GM12878 (cell line): ENCODE measurements at places on chromosomes 11 and 22.

- H3K36me3 ChIP-seq, result peaks cover 8% of the 10 kb centered on the region
- no peak overlapping the region for H3K27ac ChIP-seq
- no peaks in the 10 kb centered on the region for H3K27me3 ChIP-seq
- DNase-seq, result no peak
- H3K4me3 ChIP-seq, result no peak overlapping the region
Measured at GRCh38 chr22:42608823-42609361, 5.8 kb downstream of the POLDIP3 start.

GRCh38 chr11:86011175-86011574, 57.7 kb downstream of the PICALM start:
- peaks cover 13% of the 10 kb centered on the region for H3K36me3 ChIP-seq
- DNase-seq, result no peak
- no peaks in the 10 kb centered on the region for H3K4me1 ChIP-seq
- H3K4me3 ChIP-seq, result no peak overlapping the region
- H3K27ac ChIP-seq, result no peak overlapping the region

DNA sequence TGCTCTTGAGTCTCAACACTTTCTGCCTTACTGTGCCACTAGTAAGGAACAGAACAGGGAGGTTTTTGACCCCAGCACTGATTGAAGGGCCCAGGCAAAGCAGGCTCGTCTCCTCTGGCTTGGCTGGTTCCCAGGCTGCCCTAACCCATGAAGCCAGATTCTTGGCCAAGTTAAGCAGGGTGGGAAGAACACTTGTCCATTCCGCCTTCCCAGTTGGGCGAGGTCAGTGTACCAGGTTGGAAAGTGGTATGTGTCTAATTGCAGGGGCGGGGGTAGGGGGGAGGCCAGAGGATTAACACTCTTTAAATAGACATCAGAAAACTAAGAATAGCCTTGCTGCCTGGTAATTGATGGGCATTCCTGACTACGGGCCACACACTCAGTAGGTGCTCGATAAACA, 14.4 kb downstream of the TIMP3 start:
- no peak overlapping the region for H3K4me3 ChIP-seq
- peaks cover 2% of the 10 kb centered on the region; the same call in 1 of the 2 replicates for H3K27me3 ChIP-seq
- no peaks in the 10 kb centered on the region for H3K36me3 ChIP-seq
- no peak overlapping the region for H3K27ac ChIP-seq

DNA sequence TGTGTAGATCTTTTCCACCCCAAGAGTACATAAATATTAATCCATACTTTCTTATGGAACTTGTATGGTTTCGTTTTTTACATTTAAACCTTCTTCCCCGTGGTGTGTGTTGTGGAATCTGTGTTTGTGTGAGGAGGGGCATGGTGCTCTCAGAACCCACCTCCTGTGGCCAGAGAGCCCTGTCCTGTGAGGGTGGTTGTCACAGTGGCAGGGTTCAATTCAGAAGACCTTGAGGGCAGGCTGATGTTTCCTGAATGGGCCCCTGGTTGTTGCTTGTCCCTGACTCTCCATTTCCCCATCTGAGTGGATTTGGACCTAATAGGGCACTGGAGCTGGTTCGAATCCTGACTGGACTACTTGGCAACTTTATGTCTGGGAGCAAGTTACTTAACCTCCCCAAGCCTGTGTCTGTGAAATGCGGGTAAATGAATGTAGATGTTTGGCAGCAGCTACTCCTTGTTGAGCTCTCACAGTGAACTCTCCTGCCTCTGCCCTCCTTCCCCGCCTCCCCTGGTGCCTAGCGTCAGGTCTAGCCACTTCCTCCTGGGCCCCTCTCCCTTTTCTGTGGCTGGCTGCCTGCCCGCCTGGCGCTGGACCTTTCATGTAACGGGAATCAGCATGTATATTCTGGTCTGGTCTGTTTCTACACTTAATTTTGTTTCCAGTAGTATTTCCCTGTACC, 7.3 kb downstream of the NEAT1 start:
- peak overlapping the region; percentile 100 for H3K27ac ChIP-seq
- DNase-seq, result no peak
- H3K4me1 ChIP-seq, result peaks cover 42% of the 10 kb centered on the region

DNA sequence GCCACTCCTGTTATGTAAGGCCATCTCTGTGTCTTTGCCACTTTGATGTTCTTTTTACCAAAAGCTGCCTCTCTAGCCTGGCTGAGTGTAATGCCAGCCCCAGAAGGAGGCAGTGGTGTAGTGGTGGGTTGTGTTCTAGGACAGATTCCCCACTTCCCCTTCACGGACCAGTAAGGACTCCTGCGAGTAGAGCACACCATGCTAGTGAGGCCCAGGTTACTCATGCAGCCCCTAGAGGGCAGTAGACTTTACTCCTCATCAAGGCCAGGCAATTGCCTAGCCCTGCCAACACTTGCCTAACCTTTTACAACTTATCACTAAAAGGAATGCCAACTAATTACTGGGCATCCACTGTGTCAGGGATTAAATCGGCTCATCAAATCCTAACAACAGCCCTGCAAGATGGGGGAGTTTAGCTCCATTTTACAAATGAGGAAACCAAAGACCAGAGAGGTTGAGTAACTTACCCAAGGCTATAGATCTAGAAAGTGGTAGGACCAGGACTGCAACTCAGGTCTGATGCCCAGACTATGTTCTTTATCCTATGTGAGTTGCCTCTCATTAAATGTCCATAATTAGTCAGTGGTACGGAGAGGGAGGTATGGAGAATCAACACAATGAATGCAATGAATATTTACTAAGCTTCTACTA, 75.3 kb downstream of the APIP start:
- no peak for DNase-seq
- H3K4me1 ChIP-seq, result no peaks in the 10 kb centered on the region
- no peak overlapping the region for H3K27ac ChIP-seq

- no peak for DNase-seq
- no peak overlapping the region for H3K27ac ChIP-seq
- H3K4me3 ChIP-seq, result no peak overlapping the region
- no peaks in the 10 kb centered on the region for H3K27me3 ChIP-seq
- peaks cover 21% of the 10 kb centered on the region for H3K4me1 ChIP-seq
Measured at GRCh38 chr11:11571893-11572292, 49.9 kb downstream of the GALNT18 start.

- H3K27ac ChIP-seq, result no peak overlapping the region; the same call in 1 of the 2 replicates
- no peak for DNase-seq
- H3K4me3 ChIP-seq, result peak overlapping the region; percentile 19; the same call in 1 of the 2 replicates
- peaks cover 11% of the 10 kb centered on the region for H3K4me1 ChIP-seq
Measured at GRCh38 chr11:94132823-94133408, 4.3 kb downstream of the PANX1 start.

- no peaks in the 10 kb centered on the region for H3K27me3 ChIP-seq
- no peaks in the 10 kb centered on the region for H3K36me3 ChIP-seq
- peaks cover 3% of the 10 kb centered on the region; the same call in 1 of the 2 replicates for H3K4me1 ChIP-seq
- no peak for DNase-seq
- no peak overlapping the region for H3K27ac ChIP-seq
Measured at GRCh38 chr22:33579448-33580093, 340.7 kb downstream of the LARGE1 start.

- H3K4me1 ChIP-seq, result no peaks in the 10 kb centered on the region
- no peaks in the 10 kb centered on the region for H3K27me3 ChIP-seq
- H3K27ac ChIP-seq, result no peak overlapping the region
- H3K4me3 ChIP-seq, result no peak overlapping the region
- no peaks in the 10 kb centered on the region for H3K36me3 ChIP-seq
Measured at GRCh38 chr22:46367707-46368191, 32.2 kb downstream of the TRMU start.

- peaks cover 9% of the 10 kb centered on the region for H3K36me3 ChIP-seq
- no peaks in the 10 kb centered on the region for H3K27me3 ChIP-seq
- no peak for DNase-seq
- H3K4me3 ChIP-seq, result no peak overlapping the region
- no peaks in the 10 kb centered on the region for H3K4me1 ChIP-seq
Measured at GRCh38 chr11:18493310-18493709, 33.4 kb downstream of the TSG101 start.

- no peak within 1 kb of the TSS for H3K4me3 ChIP-seq
- no peak for DNase-seq
- no peaks in the 10 kb centered on the region; the same call in 1 of the 2 replicates for H3K4me1 ChIP-seq
Measured at GRCh38 chr11:278001-278951, at the start of gene NLRP6. Gene NLRP6, plus strand, starts transcription at chr11:278407. Its CDS starts 163 bp downstream, at chr11:278570.

DNA sequence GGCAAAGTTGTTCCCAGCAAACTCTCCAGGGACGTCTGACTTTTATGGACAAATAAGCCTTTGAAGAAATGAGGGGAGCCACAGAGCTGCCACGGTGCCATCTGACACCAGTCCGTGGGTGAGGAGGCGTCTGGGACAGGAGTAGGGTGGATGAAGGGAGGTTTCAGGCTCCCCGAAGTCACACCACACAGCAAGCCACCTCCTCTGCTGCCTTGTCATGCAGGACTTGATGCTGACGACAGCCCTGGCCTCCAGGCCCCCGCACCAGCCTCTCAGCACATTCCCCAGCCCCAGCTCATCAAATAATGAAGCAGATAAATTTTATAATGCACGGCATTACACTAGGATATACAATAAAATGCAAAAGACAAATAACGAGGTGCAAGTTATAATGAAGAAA, 156.5 kb downstream of the CEP164 start:
- H3K4me1 ChIP-seq, result no peaks in the 10 kb centered on the region
- H3K27ac ChIP-seq, result no peak overlapping the region
- no peak overlapping the region for H3K4me3 ChIP-seq
- no peak for DNase-seq
- no peaks in the 10 kb centered on the region for H3K36me3 ChIP-seq

DNA sequence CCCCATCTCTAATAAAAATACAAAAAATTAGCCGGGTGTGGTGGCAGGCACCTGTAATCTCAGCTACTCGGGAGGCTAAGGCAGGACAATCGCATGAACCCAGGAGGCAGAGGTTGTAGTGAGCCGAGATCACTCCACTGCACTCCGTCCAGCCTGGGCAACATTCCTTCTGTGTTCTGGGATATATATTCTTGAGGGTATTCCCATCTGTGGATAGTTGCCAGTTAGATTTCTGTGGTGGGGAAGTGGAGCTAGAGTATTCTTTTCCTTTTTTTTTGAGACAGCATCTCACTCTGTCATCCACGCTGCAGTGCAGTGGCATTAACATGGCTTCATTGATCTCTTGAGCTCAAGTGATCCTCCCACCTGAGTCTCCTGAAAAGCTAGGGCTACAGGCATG, 9.1 kb upstream of the ZNF74 start:
- H3K27ac ChIP-seq, result no peak overlapping the region
- no peaks in the 10 kb centered on the region for H3K27me3 ChIP-seq
- H3K4me3 ChIP-seq, result no peak overlapping the region
- H3K4me1 ChIP-seq, result peaks cover 4% of the 10 kb centered on the region; the same call in 1 of the 2 replicates
- no peaks in the 10 kb centered on the region for H3K36me3 ChIP-seq
- no peak for DNase-seq

DNA sequence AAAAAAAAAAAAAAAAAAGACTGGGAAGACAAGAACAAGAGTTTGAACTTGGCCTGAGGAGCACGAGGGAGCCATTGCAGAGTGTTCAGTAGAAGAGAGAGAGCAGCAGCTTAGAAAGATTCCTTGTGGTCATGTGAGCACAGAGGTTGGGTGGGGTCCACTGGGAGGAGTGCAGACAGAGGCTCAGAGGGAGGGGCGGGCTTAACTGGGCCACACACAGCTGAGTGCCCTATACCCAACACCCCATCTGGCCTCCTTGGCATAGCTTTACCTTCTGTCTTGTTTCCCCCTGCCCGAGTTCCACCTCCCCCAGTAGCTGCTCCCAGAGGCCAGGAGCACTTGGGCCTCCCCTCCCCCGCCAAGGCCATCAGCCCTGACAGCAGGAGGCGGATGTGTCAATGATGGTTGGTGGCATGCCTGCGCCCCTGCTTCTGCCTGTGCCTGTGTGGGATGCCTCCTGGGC, 12.1 kb downstream of the C11orf86 start:
- no peak overlapping the region for H3K4me3 ChIP-seq
- DNase-seq, result no peak
- no peaks in the 10 kb centered on the region for H3K27me3 ChIP-seq
- no peaks in the 10 kb centered on the region for H3K36me3 ChIP-seq
- H3K4me1 ChIP-seq, result peaks cover 2% of the 10 kb centered on the region; the same call in 1 of the 2 replicates
- H3K27ac ChIP-seq, result no peak overlapping the region

DNA sequence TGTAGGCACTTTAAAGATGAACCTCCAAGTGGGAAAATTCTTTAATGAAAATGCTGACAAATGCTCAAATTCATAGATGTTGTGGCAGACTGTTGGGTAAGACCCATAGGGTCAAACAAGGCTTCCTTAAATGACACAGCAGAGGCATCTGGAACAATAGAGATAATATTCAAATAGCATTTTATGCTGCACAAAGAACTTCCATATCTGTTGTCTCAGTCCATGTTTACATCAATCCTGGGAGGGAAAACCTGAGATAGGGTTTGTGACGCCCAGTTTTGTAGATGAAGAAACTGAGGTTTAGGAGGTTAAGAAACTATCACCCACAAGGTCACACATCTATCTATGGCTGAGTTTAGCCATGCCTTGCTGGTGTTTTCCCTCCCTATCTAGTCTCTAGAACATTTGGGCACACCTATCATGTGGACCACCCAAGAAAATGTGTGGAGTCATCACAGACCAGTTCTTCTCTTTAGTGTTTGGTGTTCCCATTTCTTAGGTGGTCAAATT, 106.4 kb downstream of the EHF start:
- H3K27me3 ChIP-seq, result no peaks in the 10 kb centered on the region
- no peaks in the 10 kb centered on the region for H3K4me1 ChIP-seq
- H3K4me3 ChIP-seq, result no peak overlapping the region
- DNase-seq, result no peak
- no peaks in the 10 kb centered on the region for H3K36me3 ChIP-seq
- H3K27ac ChIP-seq, result no peak overlapping the region

- peaks cover 9% of the 10 kb centered on the region; the same call in 1 of the 2 replicates for H3K4me1 ChIP-seq
- no peaks in the 10 kb centered on the region for H3K27me3 ChIP-seq
- H3K36me3 ChIP-seq, result no peaks in the 10 kb centered on the region
- no peak for DNase-seq
- no peak overlapping the region for H3K27ac ChIP-seq
Measured at GRCh38 chr11:103069367-103069766, 22.6 kb downstream of the DCUN1D5 start.

GRCh38 chr11:77301510-77301909, at the start of gene GDPD4:
Gene GDPD4, minus strand, starts transcription at chr11:77301686. Its CDS starts 16,549 bp downstream, at chr11:77285137.
- no peak within 1 kb of the TSS for H3K4me3 ChIP-seq
- H3K36me3 ChIP-seq, result no peaks in the 10 kb centered on the region
- no peaks in the 10 kb centered on the region for H3K27me3 ChIP-seq
- no peaks in the 10 kb centered on the region for H3K4me1 ChIP-seq

DNA sequence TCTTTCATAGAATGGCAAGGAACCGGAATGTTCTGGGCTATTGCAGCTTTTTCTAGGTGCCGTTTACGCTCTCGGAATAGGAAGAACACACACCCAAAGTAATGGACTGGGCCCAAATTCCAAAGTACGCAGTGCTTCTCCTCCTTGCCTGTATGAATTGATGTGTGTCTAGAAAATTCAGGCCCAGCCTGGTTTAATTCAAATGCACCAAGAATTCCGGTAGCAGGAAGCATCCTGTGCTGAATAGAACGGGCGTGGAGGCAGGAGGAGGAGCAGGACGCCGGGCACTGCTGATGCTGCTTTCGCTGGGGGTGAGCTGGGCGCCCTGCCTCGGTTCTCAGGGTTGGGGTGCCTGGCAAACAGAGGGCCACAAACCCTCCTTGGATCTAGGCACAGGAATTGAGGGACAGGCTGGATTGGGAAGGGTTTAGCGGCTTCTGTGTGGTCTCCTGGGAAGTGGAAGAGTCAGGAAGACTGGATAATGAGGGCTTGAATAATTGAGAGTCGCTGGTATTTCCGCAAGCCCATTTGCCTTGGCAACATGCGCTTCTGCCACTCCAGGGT, 2.0 kb downstream of the PARVB start:
- peak overlapping the region; percentile 100 for H3K27ac ChIP-seq
- H3K27me3 ChIP-seq, result no peaks in the 10 kb centered on the region
- peaks cover 19% of the 10 kb centered on the region for H3K4me1 ChIP-seq
- peaks cover 14% of the 10 kb centered on the region for H3K36me3 ChIP-seq

GRCh38 chr11:57761301-57762234, at the start of gene CTNND1:
Gene CTNND1, plus strand, starts transcription at chr11:57761802. Its CDS starts 29,677 bp downstream, at chr11:57791479.
- H3K4me3 ChIP-seq, result peak within 1 kb of the TSS; percentile 70
- H3K27me3 ChIP-seq, result no peaks in the 10 kb centered on the region
- DNase-seq, result peak; percentile 77
- H3K4me1 ChIP-seq, result no peaks in the 10 kb centered on the region
- H3K36me3 ChIP-seq, result peaks cover 3% of the 10 kb centered on the region; the same call in 1 of the 2 replicates
- peak within 1 kb of the TSS; percentile 92 for H3K27ac ChIP-seq
